ENCODE measurements at places on chromosomes 1 and 21. TPM values are rescaled to one million over a fixed set of nuclear protein-coding genes. Genes with fewer than 3 reads are reported as not detected.

KCNN3 gene
- not detected for polyA plus RNA-seq

TPTE gene
- polyA plus RNA-seq, result not detected

OR2L8 gene
- not detected for polyA plus RNA-seq

CRYAA gene
- polyA plus RNA-seq, result not detected

NUDT4B gene
- polyA plus RNA-seq, result 1.8 TPM

NEK2 gene
- 1.4 TPM for polyA plus RNA-seq

ERICH3 gene
- polyA plus RNA-seq, result 0.18 TPM

WNT4 gene
- not detected for polyA plus RNA-seq

PADI4 gene
- polyA plus RNA-seq, result 1.4 TPM

EPHA10 gene
- polyA plus RNA-seq, result not detected

CD1B gene
- polyA plus RNA-seq, result not detected

CELA2A gene
- not detected for polyA plus RNA-seq

DNA sequence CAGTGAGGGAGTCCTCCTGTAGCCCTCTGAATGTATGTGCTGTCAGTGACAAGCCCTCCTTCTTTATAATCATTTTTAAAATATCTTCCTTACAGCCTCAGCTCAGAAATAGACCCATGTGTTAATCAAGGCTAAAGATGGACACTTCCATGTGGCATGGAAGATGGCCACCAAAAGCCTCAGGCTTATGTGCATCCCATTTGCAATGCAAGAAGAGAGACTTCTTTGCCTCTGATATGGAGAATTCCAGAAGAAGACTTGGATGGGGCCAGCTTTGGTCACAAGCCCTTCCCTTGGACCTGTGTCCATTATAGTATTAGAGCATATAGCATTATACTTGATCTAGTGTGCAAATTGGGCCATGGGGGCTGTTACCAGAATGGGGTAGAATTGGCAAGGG is 18.5 kb downstream of the CCDC185 start:
- no peak for DNase-seq
- no peak overlapping the region for H3K27ac ChIP-seq
- H3K27me3 ChIP-seq, result no peaks in the 10 kb centered on the region

GRCh38 chr1:47779613-47780012 is 217.6 kb downstream of the TRABD2B start:
- H3K27me3 ChIP-seq, result no peaks in the 10 kb centered on the region
- H3K27ac ChIP-seq, result no peak overlapping the region
- H3K4me1 ChIP-seq, result no peaks in the 10 kb centered on the region
- no peak overlapping the region for H3K4me3 ChIP-seq

DNA sequence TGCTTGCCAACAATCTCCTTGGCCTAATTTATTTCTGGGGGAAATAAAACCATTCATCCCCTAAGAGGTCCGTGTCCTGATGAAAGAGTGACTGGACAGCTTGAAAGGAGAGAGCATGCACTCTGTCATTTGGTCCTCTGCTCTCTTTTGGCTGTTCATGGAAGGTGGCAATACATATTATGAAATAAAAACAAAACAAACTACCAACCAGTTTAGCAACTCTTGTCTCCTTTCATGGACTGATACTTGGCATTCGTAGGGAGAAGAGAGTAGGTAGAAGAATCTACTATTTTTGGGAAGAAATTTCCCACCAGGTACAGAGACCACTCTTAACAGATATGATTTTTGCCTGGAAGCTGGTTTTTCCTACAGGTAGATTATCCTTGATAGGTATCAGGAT is 746 bp upstream of the C1orf116 start:
- H3K36me3 ChIP-seq, result no peaks in the 10 kb centered on the region
- DNase-seq, result no peak
- peaks cover 11% of the 10 kb centered on the region for H3K27me3 ChIP-seq
- H3K27ac ChIP-seq, result no peak overlapping the region

DNA sequence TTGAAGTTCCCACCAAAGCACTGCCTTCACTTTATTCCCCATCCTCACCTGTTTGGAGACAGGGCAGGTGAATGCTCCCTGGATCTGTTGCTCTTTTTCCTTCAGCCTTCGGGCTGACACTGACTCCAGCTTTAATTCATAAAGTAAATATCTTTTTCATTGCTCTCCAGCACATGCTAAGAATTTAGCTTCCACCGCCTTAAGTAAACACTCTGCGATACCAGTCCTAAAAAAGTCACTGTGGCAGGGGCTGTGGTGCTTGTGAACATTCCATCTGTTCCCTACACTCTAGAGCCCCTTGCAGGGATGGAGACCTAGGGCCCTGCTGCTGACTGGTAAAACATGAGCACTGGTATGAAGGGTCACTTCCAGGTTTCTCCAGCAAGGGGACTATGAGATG is 896 bp upstream of the PLA2G2A start:
- no peak overlapping the region for H3K4me3 ChIP-seq
- H3K36me3 ChIP-seq, result no peaks in the 10 kb centered on the region
- peaks cover 8% of the 10 kb centered on the region for H3K27me3 ChIP-seq
- DNase-seq, result no peak
- H3K27ac ChIP-seq, result no peak overlapping the region

GRCh38 chr1:212179394-212180076 is 105.7 kb upstream of the PPP2R5A start:
- H3K27me3 ChIP-seq, result no peaks in the 10 kb centered on the region
- no peak for DNase-seq
- no peak overlapping the region for H3K4me3 ChIP-seq
- H3K27ac ChIP-seq, result no peak overlapping the region

- peaks cover 8% of the 10 kb centered on the region for H3K36me3 ChIP-seq
- peaks cover 7% of the 10 kb centered on the region for H3K27me3 ChIP-seq
- H3K27ac ChIP-seq, result peak overlapping the region; percentile 91
- H3K4me1 ChIP-seq, result peaks cover 99% of the 10 kb centered on the region
- peak overlapping the region; percentile 79 for H3K4me3 ChIP-seq
Measured at GRCh38 chr1:230972855-230973271, 5.8 kb downstream of the TTC13 start.

GRCh38 chr1:210882414-210883221 is 251.3 kb downstream of the KCNH1 start:
- DNase-seq, result no peak
- no peak overlapping the region for H3K27ac ChIP-seq
- no peak overlapping the region for H3K4me3 ChIP-seq

- H3K4me3 ChIP-seq, result no peak overlapping the region
- no peaks in the 10 kb centered on the region for H3K4me1 ChIP-seq
- H3K27ac ChIP-seq, result no peak overlapping the region
- H3K36me3 ChIP-seq, result no peaks in the 10 kb centered on the region
Measured at GRCh38 chr1:95201905-95202304, 32.1 kb upstream of the RWDD3 start.

GRCh38 chr1:154856544-154856943 is 13.5 kb downstream of the KCNN3 start:
- DNase-seq, result no peak
- peaks cover 7% of the 10 kb centered on the region for H3K27me3 ChIP-seq
- no peaks in the 10 kb centered on the region for H3K36me3 ChIP-seq
- H3K4me3 ChIP-seq, result no peak overlapping the region
- no peaks in the 10 kb centered on the region for H3K4me1 ChIP-seq

GRCh38 chr1:235102993-235103411 is 25.6 kb downstream of the TOMM20 start:
- H3K36me3 ChIP-seq, result peaks cover 5% of the 10 kb centered on the region
- H3K4me3 ChIP-seq, result no peak overlapping the region
- no peak for DNase-seq
- H3K27me3 ChIP-seq, result peaks cover 3% of the 10 kb centered on the region

GRCh38 chr21:42022906-42023305 is 12.7 kb upstream of the ZBTB21 start:
- H3K27ac ChIP-seq, result no peak overlapping the region
- H3K27me3 ChIP-seq, result peaks cover 10% of the 10 kb centered on the region
- H3K4me3 ChIP-seq, result no peak overlapping the region
- DNase-seq, result no peak

GRCh38 chr1:113675302-113675701 is 84.0 kb downstream of the PHTF1 start:
- H3K27me3 ChIP-seq, result peaks cover 2% of the 10 kb centered on the region
- no peaks in the 10 kb centered on the region for H3K4me1 ChIP-seq
- DNase-seq, result no peak

GRCh38 chr1:12593621-12594066 is 24.4 kb downstream of the DHRS3 start:
- H3K36me3 ChIP-seq, result no peaks in the 10 kb centered on the region
- H3K4me3 ChIP-seq, result peak overlapping the region; percentile 85
- H3K4me1 ChIP-seq, result peaks cover 72% of the 10 kb centered on the region
- H3K27me3 ChIP-seq, result peaks cover 5% of the 10 kb centered on the region
- peak overlapping the region; percentile 82 for H3K27ac ChIP-seq

- DNase-seq, result no peak
- no peaks in the 10 kb centered on the region for H3K36me3 ChIP-seq
- H3K27ac ChIP-seq, result no peak overlapping the region
- H3K4me1 ChIP-seq, result no peaks in the 10 kb centered on the region
Measured at GRCh38 chr1:221078260-221078965, 199.2 kb downstream of the HLX start.

GRCh38 chr1:107213225-107213624 is 72.4 kb downstream of the NTNG1 start:
- H3K36me3 ChIP-seq, result no peaks in the 10 kb centered on the region
- H3K27me3 ChIP-seq, result no peaks in the 10 kb centered on the region
- no peaks in the 10 kb centered on the region for H3K4me1 ChIP-seq
- no peak overlapping the region for H3K27ac ChIP-seq

DNA sequence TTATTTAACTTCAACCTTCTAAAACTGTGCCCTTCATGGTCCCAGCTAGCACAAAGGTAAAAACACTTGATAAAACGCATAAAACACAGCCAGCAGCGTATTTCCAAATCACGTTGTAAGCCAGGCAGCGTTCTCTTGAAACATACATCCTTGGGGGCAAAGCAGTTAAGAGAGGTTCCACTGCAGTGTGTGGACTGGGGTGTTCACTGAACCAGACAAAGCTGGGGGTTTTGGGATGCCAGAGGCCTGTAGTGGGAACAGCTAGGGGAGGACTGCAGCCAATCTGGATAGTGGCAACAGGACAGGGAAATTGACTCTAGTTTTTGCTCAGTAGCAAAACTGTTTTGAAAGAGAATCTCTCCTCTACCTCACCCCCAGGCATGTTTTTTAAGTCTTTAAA is 21.5 kb upstream of the ATP5PO start:
- H3K4me3 ChIP-seq, result peak overlapping the region; percentile 40
- H3K36me3 ChIP-seq, result no peaks in the 10 kb centered on the region
- H3K27me3 ChIP-seq, result peaks cover 7% of the 10 kb centered on the region

- no peaks in the 10 kb centered on the region for H3K36me3 ChIP-seq
- no peak overlapping the region for H3K4me3 ChIP-seq
- H3K4me1 ChIP-seq, result no peaks in the 10 kb centered on the region
- no peak for DNase-seq
Measured at GRCh38 chr21:35366394-35367080, 317.4 kb upstream of the RUNX1 start.

- peaks cover 12% of the 10 kb centered on the region for H3K4me1 ChIP-seq
- no peak overlapping the region for H3K4me3 ChIP-seq
- no peak overlapping the region for H3K27ac ChIP-seq
- peak; percentile 14 for DNase-seq
Measured at GRCh38 chr1:15314328-15315281, 67.6 kb downstream of the FHAD1 start.

DNA sequence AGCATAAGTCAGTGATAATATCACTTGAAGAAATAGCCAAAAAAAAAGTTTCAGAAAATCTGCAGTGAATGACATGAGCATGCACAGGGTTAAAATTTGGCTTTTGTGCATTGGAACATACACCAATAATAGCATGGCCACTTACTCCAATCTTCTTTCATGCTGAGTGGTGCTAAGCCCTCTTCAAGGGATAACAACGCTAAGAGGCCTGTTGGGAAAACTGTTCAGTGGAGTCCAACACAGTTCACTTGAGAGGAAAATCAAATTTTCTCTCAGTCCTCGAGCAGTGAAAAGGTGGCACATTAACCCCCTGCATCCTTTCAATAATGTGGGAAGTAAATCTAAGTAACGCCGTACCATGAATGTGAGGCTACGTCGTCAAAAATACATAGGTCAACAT is 264.7 kb downstream of the SPATA17 start:
- no peak overlapping the region for H3K4me3 ChIP-seq
- peaks cover 2% of the 10 kb centered on the region for H3K27me3 ChIP-seq
- H3K36me3 ChIP-seq, result peaks cover 1% of the 10 kb centered on the region
- no peak overlapping the region for H3K27ac ChIP-seq
- no peaks in the 10 kb centered on the region for H3K4me1 ChIP-seq
- DNase-seq, result no peak

GRCh38 chr1:50973875-50974617 is 4.0 kb downstream of the CDKN2C start:
- H3K36me3 ChIP-seq, result no peaks in the 10 kb centered on the region
- peaks cover 3% of the 10 kb centered on the region for H3K27me3 ChIP-seq
- H3K4me1 ChIP-seq, result peaks cover 37% of the 10 kb centered on the region
- no peak overlapping the region for H3K27ac ChIP-seq
- DNase-seq, result no peak
- no peak overlapping the region for H3K4me3 ChIP-seq

GRCh38 chr1:83850834-83851233 is 148.1 kb downstream of the TTLL7 start:
- no peaks in the 10 kb centered on the region for H3K36me3 ChIP-seq
- H3K27me3 ChIP-seq, result peaks cover 13% of the 10 kb centered on the region
- no peak overlapping the region for H3K4me3 ChIP-seq

GRCh38 chr1:2480236-2480985 is 4.3 kb downstream of the PLCH2 start:
- H3K27me3 ChIP-seq, result no peaks in the 10 kb centered on the region
- H3K27ac ChIP-seq, result no peak overlapping the region
- no peak overlapping the region for H3K4me3 ChIP-seq
- H3K36me3 ChIP-seq, result no peaks in the 10 kb centered on the region
- DNase-seq, result no peak

GRCh38 chr1:111971396-111971795 is 18.1 kb downstream of the KCND3 start:
- DNase-seq, result no peak
- no peak overlapping the region for H3K4me3 ChIP-seq
- no peaks in the 10 kb centered on the region for H3K36me3 ChIP-seq
- no peaks in the 10 kb centered on the region for H3K4me1 ChIP-seq

DNA sequence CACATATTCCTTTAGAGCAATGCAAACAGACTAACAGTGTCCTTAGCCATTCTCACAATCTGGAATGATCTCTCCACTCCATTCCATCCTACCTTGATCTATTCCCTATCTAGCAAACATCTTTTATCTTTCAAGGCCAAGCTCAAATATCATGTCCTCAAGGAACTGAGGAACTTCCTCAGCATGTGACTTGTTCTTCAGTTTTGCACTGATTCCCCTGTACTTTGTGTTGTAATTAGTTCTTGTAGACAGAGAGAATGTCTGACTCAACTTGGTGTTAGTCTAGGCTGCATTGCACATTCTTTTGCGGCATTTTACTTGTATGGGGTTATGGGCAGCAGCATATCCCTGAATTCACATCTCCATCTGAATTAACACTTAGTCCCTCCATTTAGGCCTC is 31.5 kb upstream of the GJA5 start:
- peaks cover 2% of the 10 kb centered on the region for H3K27me3 ChIP-seq
- no peaks in the 10 kb centered on the region for H3K36me3 ChIP-seq
- H3K27ac ChIP-seq, result no peak overlapping the region
- no peaks in the 10 kb centered on the region for H3K4me1 ChIP-seq
- DNase-seq, result no peak

DNA sequence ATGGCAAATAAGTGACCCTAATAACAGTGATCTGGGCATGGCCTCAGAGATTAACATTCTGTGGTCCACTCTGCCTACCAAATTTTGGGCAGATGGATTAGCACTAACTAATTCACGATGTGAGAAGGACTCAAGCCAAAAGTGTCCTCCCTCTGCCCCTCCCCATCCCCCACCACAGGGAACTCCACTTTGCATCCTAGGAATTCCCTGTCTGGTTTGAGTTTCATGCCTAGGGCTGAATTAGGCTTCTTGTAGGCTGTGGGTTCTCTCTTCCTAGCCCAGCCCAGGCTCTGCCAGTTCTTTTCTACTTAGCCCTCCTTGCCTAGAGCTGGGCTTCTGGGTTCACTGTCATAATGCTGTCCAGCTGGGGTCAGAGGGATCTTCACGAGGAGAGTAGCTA is 64.1 kb downstream of the ATP2B4 start:
- no peaks in the 10 kb centered on the region for H3K27me3 ChIP-seq
- H3K4me1 ChIP-seq, result peaks cover 85% of the 10 kb centered on the region
- DNase-seq, result no peak

Measured in immature natural killer cell (primary cell).